ENCODE measurements at places on chromosomes 1 and 21.

GRCh38 chr1:30571380-30571779 is 152.0 kb downstream of the MATN1 start:
- DNase-seq: no peak

DNA sequence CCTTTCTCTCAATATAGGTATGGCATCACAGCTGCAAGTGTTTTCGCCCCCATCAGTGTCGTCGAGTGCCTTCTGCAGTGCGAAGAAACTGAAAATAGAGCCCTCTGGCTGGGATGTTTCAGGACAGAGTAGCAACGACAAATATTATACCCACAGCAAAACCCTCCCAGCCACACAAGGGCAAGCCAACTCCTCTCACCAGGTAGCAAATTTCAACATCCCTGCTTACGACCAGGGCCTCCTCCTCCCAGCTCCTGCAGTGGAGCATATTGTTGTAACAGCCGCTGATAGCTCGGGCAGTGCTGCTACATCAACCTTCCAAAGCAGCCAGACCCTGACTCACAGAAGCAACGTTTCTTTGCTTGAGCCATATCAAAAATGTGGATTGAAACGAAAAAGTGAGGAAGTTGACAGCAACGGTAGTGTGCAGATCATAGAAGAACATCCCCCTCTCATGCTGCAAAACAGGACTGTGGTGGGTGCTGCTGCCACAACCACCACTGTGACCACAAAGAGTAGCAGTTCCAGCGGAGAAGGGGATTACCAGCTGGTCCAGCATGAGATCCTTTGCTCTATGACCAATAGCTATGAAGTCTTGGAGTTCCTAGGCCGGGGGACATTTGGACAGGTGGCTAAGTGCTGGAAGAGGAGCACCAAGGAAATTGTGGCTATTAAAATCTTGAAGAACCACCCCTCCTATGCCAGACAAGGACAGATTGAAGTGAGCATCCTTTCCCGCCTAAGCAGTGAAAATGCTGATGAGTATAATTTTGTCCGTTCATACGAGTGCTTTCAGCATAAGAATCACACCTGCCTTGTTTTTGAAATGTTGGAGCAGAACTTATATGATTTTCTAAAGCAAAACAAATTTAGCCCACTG is 11.5 kb downstream of the HIPK1 start:
- peak; percentile 75 for DNase-seq

DNA sequence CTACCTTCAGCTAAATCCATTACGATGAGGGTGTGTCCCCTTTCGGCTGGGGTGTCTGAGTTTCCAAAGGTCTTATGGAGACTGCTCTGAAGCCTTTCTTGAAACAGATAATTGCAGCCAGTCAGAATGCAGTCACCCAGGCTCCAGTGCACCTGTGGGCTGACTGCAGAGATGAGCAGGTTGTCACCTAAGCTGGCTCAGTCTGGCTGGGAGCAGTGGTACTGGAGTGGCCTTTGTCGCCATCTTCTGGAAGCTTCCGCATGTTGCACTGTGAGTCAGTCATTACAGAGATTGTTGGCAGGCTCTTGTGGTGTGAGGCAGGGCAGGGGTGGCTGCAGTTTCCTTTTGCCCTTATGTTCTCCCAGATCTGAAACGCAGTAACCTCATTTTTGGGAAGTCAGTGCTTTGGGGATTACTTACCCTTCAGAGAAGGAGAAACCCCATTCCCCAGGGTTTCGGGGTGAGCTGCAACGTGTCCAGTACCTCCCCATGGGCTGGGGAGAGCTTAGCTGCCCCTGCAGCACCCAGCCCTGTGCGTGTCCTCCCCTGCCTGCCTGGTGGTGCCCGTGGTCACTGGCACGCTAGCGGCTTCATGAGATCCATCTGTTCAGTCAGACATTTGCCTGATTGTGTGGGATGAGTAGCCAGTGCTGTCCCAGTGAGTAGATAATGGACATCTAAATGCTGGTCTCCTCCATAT is 48.0 kb downstream of the SMYD2 start:
- peak; percentile 64 for DNase-seq

GRCh38 chr1:96080925-96081324 is 640.7 kb upstream of the PTBP2 start:
- no peak for DNase-seq

DNA sequence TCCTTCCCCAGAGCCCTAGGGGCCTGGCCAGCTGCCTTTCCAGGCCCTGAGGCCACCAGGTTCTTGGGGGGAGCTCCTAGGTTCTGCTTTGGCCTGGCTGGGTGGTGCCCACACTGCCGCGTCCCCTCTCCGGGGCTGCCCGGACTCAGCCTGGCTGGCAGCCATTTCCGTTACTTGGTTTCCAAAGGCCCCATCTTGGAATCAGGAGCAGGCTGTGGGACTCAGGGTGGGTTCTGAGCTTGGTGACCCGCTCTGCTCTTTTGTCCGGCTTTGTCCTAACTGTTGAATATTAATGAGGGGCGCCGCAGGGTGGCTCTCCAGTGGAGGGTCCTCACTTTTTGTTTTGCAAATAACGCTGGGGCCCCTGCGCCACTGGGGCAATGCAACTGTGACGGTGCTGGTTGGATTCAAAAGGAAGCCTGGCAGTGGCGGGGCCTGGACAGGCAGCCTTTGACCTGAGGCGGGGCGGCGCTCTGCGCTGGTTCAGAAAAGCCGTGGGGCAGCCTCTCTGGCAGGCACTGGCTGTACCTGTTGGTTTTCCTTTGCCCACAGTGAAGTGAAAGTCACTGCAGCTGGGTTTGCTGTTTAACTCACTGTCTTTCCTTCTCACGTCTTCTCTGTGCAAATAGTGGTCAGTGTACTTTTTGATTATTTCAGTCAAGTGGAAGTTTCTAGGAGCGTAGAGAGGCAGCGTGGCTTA is 20.2 kb downstream of the SKI start:
- DNase-seq: no peak

GRCh38 chr1:151949371-151950193 is 40.3 kb upstream of the THEM4 start:
- no peak for DNase-seq

- no peak for DNase-seq
Measured at GRCh38 chr21:36756527-36756926, 57.6 kb downstream of the SIM2 start.

DNA sequence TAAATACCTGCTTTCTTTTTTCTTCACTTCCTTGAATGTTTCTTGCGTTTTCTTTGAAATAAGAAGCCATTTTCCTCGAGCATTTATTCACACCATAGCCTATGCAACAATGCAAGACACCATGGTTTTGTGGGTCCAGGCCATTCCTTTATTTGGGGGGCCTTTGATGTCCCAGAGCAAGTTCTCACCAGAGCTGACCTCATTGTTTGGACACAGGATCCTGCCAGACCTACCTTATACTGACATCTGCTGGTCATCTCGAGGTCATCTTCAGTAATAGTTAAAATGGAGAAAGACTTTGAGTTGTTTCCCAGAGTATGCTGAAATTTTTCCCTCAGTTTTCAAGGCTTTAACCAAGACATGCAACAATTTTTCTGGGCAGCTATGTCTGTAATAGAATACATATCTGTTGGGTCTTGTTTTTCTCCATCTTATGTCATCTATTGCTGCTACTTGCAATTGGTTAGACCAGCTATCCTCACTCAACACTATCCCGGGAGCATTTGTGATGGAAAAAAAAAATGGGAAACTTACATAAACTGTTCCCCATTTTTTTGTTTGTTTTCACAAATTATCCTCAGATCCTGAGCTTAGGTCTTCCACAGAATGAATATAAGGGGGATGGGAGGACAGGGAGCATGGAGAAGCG is 34.0 kb upstream of the BACE2 start:
- no peak for DNase-seq

DNA sequence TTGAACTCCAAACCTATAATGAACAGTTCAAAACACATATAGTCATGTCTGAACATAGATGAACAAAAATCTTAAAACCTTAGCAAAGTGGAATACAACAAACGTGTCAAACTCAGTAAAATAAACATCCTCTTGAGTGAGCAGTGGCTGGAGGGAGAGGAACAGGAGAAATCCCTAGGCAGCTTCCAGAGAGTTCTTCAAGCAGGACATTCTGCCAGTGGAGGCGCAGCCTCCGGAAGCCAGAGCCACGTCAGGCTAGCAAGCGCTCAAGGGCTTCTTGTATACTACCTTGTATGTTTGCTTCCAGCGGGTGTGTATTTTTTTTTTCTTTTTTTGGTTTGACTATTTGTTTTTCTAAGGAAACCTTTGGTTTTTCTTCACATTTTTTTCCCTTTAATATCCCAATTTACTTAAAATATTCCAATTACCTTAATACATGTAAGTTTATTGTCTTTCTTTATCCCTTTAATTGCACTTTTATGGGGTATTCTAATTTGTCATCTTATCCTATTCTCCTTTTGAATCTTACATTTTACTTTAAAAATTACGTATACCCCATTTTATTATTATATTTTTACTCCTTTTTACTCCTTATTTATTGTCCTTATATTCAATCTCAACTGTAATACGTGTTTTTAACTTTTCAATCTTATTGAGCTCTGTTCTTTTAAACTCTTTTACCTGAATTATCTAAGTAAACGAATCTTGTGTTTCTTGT is 42.0 kb downstream of the COLGALT2 start:
- no peak for DNase-seq

DNA sequence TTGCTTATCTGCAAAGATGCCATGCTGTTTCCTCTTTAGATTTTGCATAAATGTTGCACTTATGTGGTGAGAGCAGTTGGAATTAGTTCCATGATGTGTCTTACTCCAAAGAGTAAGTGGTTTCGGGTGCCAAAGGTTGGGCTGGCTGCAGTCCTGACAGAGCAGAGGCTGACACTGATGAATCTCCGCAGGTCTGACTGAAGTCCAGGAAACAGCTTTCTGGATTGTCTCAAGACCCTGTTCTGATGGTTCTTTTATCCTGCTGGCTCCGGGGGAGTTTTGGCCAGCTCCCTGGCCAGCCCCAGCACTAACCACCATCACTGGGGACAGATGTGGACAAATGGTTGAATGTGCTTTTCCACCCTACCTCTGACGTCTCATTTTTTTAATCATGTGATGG is 207.2 kb upstream of the KIAA0040 start:
- DNase-seq: no peak

GRCh38 chr1:7510389-7510931 is 260.6 kb upstream of the VAMP3 start:
- no peak for DNase-seq

GRCh38 chr1:8847990-8848389 is 30.5 kb downstream of the ENO1 start:
- DNase-seq: no peak

All from activated naive CD8-positive, alpha-beta T cell treated with anti-CD3 and anti-CD28 coated beads for 36 hours (primary cell).